Activated CD4-positive, alpha-beta T cell treated with anti-CD3 and anti-CD28 coated beads, Interleukin-2, amount 50 U/mL, for 24 hours (primary cell): ENCODE measurements at places on chromosomes 1 and 21.

- DNase-seq = no peak
Measured at GRCh38 chr1:38018864-38019343, 6.4 kb downstream of the UTP11 start.

DNA sequence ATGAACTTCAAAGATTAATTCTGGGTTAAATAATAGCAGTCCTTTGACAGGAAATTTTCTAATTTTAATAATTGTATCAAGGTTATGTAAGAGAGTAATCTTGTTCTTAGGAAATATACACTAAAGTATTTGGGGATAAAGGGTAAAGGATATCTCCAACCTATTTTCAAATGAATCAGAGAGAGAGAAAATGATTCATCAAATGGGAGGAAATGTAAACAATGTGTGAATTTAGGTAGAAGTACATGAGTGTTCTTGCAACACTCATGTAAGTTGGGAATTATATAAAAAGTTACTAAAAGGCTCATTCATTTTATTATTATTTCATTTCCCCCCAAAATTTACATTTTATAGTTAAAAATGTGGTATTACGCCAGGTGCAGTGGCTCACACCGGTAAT, 20.4 kb upstream of the SIM2 start:
- no peak for DNase-seq

- DNase-seq = no peak
Measured at GRCh38 chr1:198903203-198903602, 264.4 kb downstream of the PTPRC start.

DNA sequence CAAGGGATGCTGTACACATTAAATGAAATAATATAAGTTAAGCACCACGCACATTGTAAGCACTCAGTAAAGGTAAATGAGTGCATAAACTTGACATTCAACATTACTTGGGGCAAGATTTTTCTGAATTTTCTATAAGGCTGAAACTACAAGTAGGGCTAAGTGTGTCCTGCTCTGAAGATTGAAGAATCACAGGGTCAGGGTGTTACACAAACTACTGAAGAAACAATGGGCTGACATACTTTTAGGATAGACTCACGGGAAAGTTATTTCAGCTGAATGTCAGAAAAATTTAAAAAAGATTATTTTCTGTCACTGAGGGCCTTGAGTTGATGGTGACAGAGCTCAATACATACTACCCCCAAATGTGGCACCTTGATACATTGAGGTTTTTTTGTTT, 644.2 kb upstream of the PLXNA2 start:
- no peak for DNase-seq

DNA sequence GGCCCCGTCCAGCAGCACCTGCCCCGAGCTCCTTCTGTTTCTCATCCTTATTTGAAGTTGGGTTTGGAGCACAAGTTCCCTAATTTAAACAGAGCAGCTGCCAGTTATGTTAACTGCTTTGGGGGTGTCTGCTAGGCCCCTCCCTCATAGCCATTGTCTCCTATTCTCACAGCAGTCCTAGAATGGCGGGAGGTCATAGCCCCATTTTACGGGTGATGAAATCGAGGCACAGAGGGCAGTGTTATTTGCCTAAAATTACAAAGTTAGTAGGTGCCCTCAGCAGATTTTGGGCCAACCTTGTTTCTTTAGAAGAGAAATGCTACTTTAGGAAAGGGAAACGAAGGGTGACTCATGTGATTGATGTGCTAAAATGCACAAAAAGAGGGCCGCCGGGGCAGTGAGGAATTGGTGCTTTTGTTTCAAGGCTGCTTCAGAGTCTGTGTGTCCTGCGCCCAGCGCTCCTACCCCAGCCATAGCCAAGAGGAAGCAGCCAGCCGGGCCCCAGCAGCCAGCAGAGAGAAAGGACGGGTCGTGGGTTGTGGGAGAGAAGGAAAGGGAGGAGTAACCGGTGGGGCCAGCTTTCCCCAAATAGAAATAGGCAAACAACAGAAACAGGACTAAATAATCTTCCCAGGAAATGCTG, 13.0 kb downstream of the VANGL1 start:
- DNase-seq = no peak

DNA sequence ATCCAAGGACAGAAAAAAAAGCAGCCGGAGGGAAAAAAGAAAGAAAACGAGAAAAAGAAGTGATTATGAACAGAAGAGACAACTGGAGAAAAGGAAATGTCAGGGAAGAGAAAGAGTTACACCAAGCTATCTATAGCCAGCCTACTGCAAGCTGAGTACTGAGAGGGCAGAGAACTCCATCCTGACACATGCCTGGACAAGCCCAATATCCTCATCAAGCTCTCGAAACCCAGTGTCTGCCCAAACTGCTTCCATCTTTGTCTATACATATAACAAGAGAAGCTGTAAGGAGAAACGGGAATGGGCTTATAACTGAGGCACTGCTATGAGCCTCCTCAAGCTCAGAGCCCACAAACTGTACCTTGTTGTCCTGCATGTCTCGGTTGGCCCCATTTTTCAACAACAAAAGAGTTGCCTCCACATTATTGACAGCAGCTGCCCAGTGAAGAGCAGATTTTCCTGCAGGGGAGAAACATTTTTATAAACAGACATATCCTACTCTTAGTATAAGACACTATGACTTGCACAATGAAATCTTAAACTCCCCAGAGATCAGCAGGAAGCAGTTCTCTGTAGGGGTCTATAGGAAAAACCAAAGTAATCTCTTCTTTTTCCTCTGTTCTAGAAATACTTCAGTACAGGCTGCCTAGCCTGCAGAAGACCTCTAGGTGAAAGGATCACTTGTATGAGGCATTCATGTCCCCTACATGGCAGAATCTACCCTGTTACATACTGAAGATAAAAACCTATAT, 21.2 kb upstream of the ADAM30 start:
- no peak for DNase-seq

DNA sequence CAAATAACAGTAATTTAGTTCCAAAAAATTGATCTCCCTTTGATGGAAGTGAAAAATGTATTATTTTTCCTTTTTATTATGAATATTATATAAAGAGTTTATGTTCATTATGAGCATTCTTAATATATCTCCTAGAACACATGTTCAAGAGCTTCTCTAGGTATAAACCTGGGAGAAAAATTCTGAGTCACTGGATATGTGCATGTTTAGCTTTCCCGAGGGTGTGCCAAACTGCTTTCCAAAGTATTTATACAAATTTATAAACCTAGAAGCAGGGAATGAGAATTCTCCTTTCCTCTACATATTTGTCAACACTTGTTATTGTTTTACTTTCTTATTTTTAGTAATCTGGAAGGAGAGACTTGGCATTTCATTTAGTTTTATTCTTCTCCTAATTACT, 25.0 kb downstream of the XCL2 start:
- no peak for DNase-seq

GRCh38 chr1:156497078-156497742, 3.4 kb downstream of the MEF2D start:
- DNase-seq = no peak

DNA sequence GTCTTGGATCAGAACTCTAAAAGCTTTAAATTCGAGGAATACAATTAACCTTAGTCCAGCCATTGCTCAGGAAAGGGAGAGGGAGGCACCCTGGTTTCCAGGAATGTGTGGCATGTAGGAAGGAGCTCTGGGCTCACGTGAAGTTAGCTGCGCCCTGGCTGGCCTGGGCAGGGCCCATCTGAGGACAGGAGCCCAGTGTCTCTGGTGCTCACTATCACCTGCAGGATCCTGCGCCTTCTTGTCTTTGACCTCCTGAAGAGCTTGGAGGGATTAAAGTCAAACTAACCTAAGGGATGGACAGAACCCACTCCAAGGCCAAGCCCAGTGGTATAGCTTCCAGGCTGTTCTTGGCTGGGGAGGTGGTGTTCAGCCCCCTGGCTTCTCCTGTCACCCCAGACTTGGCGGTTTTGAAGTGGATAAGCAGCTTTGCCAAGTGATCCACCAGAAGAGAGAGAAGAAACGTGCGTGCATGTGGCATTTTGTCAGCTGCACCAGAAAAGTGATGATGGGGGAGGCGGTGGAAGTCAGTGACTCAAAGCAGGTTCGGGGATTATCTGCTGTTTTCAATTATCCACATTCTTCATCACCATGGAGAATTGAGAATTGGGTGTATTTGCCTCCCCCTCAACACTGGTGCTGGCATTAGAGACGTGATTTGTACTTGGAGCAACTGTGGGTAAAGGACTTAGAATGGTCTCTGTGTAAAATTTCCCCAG, 11.9 kb upstream of the KCNN3 start:
- no peak for DNase-seq

GRCh38 chr1:29655945-29656850, 419.9 kb downstream of the PTPRU start:
- no peak for DNase-seq

GRCh38 chr1:159091607-159092031, 15.1 kb upstream of the AIM2 start:
- no peak for DNase-seq

- DNase-seq = no peak
Measured at GRCh38 chr1:243434594-243434993, 178.8 kb downstream of the SDCCAG8 start.

- no peak for DNase-seq
Measured at GRCh38 chr1:33898881-33899280, 35.0 kb downstream of the HMGB4 start.

GRCh38 chr1:93296555-93297154, 49.1 kb upstream of the DR1 start:
- DNase-seq = no peak

DNA sequence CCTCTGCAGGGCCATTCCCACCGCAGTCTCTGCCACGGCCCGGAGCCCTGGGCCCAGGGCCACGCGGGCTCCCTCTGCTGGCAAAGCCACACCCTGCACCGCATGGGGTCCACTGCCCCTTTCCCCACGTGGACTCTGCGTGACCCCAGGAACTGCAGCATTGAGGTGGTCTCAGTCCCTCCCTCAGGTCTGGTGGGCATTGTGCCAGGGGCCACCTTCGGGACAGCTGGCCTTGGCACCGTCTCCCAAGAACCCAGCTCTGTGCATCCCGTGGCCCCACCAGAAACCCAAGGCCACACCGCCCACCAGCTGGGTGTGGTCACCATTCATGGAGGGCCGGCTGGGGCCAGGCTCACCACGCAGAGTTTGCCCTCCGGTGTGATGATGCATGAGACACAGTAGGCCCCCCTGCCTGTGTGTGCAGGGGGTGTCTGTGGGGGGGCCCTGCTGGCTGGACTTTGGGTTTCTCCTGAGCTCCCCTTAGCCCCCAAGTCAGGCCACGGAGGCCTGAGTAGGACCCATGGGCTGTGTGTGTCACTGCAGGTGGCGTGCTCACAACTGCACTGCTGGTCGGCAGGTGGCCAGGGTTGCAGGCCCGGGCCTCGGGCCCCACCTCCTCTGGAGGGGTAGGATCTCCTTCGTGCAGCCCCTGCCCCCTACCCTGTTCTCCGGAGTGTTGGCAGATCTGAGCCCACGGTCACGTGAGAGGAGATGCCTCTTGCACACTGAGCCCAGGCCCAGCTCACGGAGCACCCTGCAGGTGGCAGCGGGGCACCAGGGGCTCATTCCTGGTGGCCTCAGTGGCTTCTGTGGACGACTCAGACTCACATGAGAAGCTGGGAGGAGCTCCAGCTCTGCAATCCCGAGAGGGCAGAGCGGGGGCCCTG, 5.8 kb downstream of the VWA1 start:
- DNase-seq = peak; percentile 46

DNA sequence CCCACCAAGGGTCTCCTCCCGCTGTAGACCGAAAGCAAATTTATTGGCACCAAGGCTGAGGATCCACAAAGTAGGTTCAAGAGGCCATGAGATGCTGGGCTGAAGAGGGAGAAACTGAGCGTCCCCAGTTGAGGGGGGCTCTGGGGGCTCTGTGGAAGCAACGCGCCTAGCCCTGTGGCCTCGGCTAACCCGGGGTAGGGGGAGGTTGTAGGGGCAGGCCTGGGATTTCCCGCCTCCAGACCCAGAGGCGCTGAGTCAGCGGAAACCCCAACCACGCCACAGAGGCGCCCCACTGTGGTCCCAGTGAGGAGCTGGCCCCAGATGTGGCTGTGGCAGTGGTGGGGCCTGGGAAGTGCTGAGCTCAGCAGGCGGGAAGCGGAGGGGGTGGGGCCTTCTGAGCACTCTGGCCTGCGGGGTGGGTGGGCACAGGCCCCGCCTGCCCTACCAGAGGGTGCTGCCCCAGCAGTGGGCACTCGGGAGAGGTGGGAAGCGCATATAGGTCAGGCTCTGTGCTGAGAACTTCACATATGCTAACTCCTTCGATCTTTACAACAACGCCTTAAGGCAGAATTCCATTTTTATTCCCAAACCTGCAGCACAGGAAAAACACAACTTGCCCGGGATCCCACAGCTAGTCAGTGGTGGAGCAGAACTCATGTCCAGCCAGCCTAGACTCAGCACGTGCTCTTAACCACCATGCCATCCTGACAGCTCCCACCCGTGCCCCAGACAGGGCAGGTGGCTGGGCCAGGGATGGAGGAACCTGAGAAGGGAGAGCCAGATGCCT, 1.5 kb upstream of the COL16A1 start:
- DNase-seq = peak; percentile 37

GRCh38 chr1:9133870-9134585, 5.1 kb upstream of the GPR157 start:
- DNase-seq = no peak

GRCh38 chr1:66333466-66334199, 200.3 kb upstream of the SGIP1 start:
- no peak for DNase-seq

GRCh38 chr1:60655679-60656355, 426.5 kb upstream of the NFIA start:
- DNase-seq = no peak

DNA sequence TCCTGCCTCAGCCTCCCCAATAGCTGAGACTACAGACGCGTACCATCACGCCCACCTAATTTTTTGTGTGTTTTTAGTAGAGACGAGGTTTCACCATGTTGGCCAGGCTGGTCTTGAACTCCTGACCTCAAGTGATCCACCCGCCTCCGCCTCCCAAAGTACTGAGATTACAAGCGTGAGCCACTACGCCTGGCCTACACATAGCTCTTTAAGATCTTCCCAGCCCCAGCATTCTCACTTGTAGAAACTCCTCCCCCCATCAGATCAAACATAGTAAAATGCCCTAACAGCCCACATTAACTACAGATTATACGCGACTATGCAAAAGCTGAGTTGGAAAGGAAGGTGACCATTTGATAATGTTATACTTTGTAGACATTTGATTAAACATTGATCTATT, 634.8 kb downstream of the MATN1 start:
- DNase-seq = no peak

DNA sequence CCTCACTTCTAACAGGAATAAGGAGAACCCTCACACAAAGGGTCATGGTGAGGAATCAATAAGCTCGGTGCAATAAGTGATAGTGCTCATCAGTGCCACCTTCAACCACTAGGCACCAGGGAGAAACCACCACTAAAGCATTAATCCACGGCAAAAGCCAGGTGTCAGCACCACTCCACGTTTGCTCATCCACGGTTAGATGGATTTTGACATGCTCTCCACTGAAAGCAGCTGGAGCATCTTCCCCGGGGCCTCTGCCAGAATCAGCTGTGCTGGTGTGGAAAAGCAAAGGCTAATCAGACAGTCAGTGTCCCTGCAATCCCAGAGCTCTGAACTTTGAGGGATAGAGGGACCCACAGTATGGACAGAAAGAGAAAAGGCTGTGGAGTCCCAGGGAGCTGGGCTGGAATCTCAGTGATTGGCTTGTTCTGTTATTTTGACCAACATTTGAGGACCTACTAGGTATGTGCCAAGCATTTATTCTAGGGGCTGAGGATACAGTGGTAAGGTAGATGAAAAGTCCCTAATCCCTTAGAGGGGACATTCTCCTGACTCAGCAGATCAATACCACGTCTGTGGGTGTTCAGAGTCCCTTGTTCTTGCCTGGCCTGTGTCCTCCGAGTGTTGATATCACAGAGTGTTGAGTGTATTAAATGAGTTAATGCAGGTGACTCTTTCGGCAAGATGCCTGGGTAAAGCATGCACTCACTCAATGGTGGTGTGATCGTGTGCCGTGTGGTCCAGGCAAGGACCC, 41.3 kb downstream of the FHAD1 start:
- DNase-seq = no peak
